ENCODE measurements at places on chromosomes 2 and 18. TPM values are rescaled to one million over a fixed set of nuclear protein-coding genes. Genes with fewer than 3 reads are reported as not detected.
A peak's percentile ranks its signal among the peaks of the same experiment; 100 is the strongest.

The NEB gene
- 0.26 TPM for total RNA-seq

The MDH1B gene
- total RNA-seq, result 0.32 TPM

- no peak for DNase-seq
Observed at GRCh38 chr2:6475155-6475940, 390.4 kb downstream of the CMPK2 start.

DNA sequence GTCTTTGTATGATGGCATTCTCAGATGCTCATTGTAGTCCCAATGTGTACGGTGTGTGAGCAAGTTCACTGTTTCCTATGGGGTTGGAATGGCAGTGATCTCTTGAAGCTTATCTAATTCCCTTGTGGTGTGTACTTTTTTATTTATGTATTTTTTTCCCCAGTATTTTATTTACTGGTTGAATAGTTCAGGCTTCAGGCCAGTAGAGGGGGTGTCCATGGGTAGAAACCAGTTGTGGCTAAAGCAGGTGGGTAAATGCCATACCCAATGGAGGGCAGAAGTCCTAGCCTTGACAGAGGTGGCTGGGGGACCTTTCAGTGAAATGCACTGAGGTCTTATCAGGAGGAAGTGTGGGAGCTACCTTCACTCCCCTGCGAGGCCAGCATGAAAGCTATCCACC, 351.4 kb upstream of the CWC22 start:
- no peak for DNase-seq

GRCh38 chr2:98560256-98560771, 48.0 kb downstream of the COA5 start:
- DNase-seq, result no peak

- DNase-seq, result no peak
Observed at GRCh38 chr2:103788389-103788788, 1026.6 kb downstream of the TMEM182 start.

The RAB12 gene
- 13.6 TPM for total RNA-seq

GRCh38 chr2:71607151-71607889, 154.0 kb downstream of the DYSF start:
- DNase-seq, result peak; percentile 37

DNA sequence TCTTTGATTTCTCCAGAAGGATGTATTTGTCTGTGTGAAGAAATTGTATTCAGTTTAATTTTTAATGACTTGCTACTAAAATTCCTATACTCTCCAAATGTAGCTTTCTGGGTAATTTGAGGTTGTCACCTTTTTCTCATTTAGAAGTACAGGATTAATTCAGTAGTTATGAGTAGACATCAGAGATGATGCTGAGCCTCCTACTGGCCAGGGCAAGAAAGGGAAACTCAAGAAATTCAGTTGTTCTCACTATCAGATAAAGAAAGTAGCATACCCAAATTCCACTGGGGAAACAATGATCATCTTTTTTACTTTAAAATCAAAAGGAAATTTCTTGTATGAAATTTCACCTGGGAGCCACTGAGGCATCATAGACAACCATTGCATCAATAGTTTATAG, 199.4 kb downstream of the SATB2 start:
- DNase-seq, result no peak

The ZC3H6 gene
- total RNA-seq, result 6.9 TPM

The WDPCP gene
- 7.3 TPM for total RNA-seq

- no peak for DNase-seq
Observed at GRCh38 chr2:113848758-113849415, 41.0 kb upstream of the ACTR3 start.

- no peak for DNase-seq
Observed at GRCh38 chr2:183059561-183059960, 19.0 kb upstream of the DUSP19 start.

- no peak for DNase-seq
Observed at GRCh38 chr2:1047485-1047884, 96.8 kb downstream of the SNTG2 start.

- DNase-seq, result no peak
Observed at GRCh38 chr18:8943900-8944870, 158.3 kb upstream of the NDUFV2 start.

The RIT2 gene
- not detected for total RNA-seq

- no peak for DNase-seq
Observed at GRCh38 chr2:96963316-96963715, 23.1 kb downstream of the FAM178B start.

GRCh38 chr2:203900253-203900652, 32.7 kb downstream of the CTLA4 start:
- no peak for DNase-seq

DNA sequence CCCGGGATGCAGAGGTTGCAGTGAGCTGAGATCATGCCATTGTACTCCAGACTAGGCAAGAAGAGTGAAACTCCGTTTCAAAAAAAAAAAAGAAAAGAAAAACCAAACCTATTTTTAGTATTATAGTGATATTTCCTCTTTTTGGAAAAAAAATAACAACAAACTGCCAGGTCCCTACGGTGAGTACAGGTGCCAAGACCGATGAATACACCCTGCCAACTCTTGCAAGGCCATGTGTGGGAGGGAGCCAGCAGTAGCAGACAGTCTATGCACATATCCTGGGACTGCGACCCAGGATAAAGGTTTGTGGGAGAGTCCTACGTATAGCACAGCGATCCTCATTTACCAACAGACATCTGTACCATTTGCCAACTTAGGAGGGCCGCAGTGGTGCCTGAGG, 69.6 kb upstream of the DNMT3A start:
- DNase-seq, result no peak

GRCh38 chr18:41244591-41245037, 710.4 kb upstream of the PIK3C3 start:
- DNase-seq, result no peak
